ENCODE measurements at places on chromosomes 5 and 9.
A peak's percentile ranks its signal among the peaks of the same experiment; 100 is the strongest.

DNA sequence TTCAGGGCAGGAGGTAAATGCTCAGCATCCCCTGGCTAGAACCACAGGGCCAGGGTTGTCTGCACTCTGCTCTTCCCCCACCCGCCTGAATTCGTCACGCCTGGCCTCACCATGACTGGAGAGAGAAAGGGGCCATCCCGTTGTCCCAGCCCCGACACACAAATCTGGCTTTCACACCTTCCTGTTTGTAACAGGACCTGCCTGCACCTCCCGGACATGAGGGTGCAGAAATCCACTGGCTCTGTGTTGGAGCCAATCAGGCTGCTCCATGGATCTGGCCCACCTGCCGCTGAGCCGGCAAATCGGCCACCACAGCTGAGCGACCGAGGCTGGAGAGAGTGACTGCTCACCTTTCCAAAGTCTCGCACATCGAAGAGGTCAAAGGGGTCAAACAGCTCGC, 53.4 kb downstream of the VAV2 start:
- no peak for DNase-seq

GRCh38 chr9:71636143-71636839, 132.0 kb downstream of the CEMIP2 start:
- no peak for DNase-seq

DNA sequence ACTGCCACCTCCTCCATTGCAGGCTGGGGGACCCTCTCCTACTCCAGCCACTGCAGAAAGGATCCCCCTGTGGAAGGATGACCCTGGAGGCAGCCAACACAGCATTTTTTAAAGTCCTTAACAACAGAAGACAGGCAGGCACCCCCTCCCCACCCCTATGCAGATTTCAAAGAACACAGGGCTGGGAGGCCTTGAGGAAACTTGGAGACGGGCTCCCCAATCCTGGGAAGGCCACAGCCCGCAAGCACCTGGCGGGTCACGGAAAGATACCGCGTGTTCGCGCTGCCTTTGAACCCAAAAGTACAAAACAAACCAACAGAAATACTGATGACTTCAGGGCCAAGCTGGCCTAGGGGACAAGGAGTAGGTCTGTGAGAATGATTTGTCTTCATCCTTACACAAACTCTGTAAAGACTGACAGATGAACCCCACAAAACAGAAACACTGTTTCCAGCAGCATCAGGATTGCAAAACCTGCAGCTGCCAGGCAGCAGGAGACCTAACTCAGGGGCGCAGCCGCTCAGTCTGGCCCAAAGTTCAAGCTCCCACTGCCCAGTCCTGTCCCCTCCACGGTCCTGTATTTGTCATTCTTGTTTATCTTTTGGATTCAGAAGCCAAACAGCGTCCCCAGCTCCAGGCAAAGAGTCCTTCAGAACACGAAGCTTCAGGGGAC, 13.8 kb downstream of the VAV2 start:
- DNase-seq: no peak

GRCh38 chr5:58156361-58156760, 303.5 kb downstream of the PLK2 start:
- no peak for DNase-seq

DNA sequence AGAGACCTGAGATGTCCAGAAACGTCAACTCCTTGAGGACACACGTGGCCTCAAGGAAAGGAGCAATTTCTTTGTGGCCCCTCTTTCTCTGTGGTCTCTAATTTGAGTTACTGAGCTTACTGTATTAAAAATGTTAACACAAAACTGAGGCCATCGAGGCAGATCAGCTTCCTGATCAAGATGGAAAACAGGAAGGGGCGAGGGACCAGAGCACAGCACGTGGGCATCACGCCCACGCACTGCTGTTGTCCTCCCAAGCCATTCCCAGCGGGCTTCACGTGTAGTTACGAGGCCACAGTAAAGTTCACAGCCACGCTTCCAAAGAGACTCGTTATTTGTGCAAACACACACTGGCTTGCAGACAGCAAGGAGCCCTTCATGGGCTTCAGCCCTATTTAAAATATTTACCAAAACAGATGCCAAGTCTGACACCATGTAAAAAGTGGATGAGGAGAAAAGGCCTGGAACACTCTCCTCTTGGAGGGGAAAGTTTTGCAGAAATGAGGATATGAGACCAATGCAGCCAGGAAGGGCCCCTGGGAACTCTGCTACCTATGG, 149.5 kb downstream of the ROR2 start:
- DNase-seq: no peak

DNA sequence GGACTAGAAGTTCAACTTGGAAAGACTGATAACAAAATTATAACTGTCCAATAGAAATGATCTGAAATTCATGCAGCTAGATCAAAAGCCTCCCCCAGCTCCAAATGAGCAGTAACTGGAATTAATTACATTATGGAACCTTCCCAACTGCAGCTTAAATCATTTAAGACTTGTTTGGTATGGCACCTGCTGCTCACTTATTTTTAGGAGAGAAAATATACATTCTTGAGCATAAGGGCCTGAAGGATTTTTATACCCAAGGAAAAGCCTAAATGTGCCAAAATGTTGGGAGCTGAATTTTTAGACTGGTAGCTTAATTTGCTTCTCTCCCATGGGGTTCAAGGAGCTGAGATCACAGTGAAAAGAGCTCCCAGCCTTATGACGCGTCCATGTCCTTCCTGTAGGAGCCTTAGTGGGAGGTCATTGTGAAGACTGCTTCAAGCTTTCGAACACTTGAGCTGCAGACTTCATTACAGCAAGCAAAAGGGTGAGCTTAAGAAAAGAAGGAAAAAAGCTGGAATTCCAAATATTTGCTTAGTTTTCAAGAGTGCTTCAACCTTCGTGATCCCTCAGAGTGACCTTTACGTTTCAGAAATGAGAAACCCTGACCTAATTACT, 276.0 kb downstream of the DMAC1 start:
- DNase-seq: no peak

- no peak for DNase-seq
Measured at GRCh38 chr5:155926766-155927165, 400.2 kb upstream of the SGCD start.

DNA sequence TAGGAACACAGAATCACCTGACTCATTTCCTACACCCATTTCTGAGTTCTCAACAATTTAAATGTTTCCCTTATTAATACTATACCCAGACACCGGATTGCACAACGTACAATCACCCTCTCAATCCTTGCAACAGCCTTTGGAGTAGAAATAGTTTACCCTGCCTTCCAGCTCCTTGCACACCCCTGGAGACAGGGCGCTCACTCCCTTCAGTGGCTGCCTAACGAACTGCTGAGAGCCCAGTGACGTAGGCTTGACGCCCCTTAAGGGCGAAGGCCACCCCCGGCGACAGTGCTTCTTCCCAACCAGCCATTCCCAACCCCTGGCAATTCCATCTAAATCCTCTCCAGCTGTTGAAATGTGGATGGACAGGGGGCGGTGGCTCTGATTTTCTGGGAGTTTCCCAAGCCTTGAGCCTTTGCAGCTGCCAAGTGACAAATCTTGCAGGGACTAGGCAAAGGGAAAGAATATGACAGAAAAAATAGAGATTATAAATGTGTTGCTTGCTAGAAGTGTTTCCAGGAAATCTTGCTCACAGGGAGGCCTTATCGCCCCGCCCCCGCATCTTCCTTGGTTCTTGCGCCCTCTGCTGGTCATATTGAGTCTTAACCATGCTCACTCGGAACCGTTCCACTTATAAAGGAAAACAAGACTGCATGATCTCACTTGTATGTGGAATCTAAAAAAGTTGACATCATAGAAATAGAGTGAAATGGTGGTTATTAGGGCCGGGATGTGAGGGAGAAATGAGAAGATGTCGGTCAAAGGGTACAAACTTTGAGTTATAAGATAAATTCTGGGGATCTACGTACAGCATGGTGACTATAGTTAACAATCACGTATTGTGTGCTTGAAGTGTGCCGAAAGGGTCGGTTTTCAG, 7.6 kb upstream of the BARX1 start:
- DNase-seq: peak; percentile 59

- DNase-seq: no peak
Measured at GRCh38 chr9:129263836-129264235, 85.8 kb upstream of the IER5L start.

DNA sequence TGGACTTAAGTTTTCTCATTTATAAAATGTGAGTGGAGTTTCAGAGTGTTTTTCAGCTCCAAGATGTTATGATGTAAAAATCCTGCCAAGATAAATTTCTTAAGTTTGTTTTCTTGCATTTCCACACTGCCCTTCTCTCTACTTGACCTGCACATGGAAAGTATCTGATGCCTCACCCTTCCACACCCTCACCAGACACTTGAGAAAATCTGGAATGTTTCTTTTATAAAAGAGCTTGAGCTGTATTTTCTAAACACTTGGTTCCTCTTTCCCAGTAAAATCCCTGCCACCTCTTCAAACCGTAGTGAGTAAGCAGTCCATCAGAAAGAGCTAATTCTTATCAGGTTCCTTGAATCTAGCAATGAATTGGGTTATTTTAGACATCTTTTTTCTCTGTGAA, 42.9 kb downstream of the FOXD1 start:
- DNase-seq: no peak

GRCh38 chr9:88821746-88822106, 169.5 kb upstream of the S1PR3 start:
- DNase-seq: no peak

GRCh38 chr9:107390778-107391177, 98.8 kb downstream of the KLF4 start:
- DNase-seq: no peak

GRCh38 chr9:19788152-19788551, 685 bp downstream of the SLC24A2 start:
- DNase-seq: no peak

GRCh38 chr9:70110194-70111041, 66.8 kb downstream of the MAMDC2 start:
- no peak for DNase-seq

Measured in activated T-helper 1 cell treated with Interleukin-2 at 50 U/mL for 16 hours (primary cell).